ENCODE measurements at places on chromosomes 16 and 17.
A peak's percentile ranks its signal among the peaks of the same experiment; 100 is the strongest.

DNA sequence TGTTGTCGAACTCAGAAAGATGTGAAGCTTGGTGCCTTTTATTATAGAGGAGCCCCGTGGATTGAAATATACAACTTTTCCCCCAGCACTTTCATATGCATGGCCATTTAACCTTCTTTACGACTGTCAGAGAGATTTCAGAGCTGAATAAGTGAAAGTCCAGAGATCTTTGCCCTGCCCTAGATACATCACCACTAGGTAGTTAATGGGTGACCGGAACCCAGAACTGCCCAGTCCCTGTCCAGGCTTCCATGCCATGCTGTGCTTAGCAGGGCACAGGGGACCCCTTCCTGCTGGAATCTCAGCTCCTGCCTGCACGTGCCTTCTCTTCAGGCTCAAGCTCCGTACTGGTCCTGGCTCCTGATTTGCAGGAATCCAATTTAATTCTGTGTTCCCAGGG is 32.2 kb downstream of the SRL start:
- no peak for DNase-seq

DNA sequence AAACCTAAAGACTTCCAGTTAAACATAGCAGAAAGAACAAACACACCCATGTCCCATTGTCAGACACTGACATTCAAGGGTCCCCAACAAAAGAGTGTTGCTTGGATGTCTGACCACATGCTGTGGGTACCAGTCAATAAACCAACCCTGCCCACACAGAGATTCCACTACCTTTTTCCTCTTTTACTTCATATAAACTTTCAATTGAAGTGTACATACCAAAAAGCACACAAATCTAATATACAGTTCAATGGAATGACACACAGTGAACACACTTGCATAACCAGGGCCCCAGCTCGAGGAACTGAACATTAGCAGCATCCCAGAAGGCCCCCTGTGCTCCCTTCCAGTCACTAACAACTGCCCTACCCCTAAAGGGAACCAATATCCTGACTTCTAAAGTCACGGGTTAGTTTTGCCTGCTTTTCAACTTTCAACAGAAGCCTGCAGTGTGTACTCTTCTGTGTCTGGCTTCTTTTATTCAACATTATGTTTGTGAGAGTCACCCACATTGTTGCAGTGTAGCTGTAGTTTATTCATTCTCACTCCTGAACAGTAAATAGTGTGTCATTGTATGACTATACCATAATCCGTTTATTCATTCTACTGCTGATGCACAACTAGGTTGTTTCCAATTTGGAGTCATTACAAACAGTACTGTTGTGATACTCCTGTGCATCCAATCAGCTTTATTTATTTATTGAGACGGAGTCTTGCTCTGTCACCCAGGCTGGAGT is 18.0 kb downstream of the CFDP1 start:
- peak; percentile 19 for DNase-seq

DNA sequence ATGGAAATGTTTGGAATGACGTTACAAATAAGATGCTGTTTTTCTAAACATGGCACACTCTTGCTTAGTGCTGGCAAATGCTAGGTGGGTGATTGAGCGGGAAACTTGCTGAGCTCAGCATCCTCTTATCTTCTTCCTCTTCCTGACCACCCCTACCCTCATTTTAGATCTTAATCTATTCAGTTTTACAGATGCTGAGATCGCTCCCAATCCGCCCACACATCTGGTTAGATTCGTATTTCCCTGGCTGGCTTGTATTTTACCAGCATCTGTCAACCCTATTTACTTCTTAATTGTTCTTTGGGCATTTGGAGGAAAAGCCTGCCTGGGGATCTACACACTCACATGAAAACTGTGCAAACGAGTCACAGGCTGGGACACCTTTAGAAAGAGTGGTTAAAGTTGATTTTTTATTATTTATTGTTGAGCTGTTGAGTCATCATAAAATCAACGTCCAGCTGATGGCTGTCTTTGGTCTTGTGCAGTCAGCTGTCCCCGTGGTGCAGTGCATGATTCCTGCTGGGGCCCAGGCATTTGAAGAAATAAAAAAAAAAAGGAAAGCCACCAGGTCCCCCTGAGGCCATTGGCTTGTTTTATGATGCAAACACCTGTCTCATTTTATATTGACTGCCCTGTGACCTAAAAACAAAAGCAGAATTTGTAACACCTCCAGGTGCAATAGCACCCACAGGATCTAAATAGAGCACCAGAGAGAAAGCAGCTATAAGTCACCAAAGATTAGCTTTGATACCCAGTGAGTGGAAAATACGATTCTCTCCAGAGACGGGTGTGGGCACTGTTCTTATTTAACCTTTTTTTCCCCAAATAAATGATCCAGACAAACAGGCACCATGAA is 258.6 kb downstream of the HS3ST3B1 start:
- DNase-seq, result no peak

GRCh38 chr17:76153640-76154039 is 12.6 kb upstream of the FOXJ1 start:
- no peak for DNase-seq

- DNase-seq, result no peak
These were observed 22.4 kb downstream of the MIS12 start for GRCh38 chr17:5508810-5509209.

DNA sequence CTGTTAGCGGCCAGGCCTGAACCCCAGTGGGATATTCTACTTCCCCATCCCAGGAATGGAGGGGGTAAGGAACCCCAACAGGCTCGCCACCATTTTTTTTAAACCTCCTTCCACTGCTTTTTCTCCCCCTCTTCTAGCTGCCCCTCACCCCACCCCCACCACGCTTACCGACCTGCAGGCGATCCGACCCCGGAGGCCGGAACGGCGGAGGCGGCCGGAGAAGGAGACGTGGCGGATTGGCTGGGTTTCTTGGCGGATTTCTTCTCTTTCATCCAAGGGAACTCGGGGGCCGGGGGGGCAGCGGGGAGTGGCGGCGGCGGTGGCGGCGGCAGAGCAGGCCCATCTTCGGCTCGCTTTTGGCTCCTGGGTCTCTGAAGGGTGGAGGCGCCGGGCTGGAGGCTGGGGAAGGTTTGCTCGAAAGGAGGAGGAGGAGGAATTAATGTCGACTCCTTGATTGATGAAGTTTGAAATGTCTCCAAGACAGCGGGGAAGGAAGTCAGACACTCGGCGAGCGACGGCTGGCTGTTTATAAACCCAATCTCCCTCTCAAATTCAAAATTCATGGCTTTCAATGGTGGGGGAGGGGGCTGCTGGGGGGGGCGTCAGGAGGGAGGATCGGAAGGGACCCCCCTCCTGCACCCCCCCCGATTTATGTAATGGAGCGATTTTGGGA is 424 bp downstream of the HOXB2 start:
- peak; percentile 35 for DNase-seq

DNA sequence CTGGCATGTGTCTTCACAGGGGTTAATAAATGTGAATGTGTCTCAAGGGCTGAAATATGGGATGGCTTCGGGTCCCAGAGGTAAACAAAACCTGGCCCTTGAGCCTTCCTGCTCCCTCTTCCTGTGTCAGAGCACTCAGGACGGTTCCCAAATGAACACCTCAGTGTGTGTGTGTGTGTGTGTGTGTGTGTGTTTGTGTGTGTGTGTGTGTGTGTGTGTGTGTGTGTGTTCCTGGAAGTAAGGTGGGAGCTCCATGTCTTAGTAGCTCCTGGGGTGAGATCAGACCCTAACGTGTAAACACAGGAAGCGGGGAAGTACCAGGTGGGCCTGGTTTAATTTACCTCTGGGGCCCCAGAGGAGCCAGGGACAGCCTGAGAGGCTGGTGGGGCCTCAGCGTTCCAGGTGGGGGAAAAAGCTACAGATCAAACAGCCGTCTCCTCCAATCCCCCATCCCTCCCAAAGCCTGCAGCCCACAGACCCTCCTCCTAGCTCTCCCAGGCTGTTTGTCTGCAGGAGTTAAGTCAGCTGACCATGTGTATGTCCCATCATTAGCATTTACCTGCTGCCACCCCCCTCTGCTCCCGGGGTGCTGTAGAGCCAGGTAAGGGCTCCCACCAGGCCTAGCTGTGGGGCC is 6.1 kb downstream of the KIF19 start:
- DNase-seq, result no peak

DNA sequence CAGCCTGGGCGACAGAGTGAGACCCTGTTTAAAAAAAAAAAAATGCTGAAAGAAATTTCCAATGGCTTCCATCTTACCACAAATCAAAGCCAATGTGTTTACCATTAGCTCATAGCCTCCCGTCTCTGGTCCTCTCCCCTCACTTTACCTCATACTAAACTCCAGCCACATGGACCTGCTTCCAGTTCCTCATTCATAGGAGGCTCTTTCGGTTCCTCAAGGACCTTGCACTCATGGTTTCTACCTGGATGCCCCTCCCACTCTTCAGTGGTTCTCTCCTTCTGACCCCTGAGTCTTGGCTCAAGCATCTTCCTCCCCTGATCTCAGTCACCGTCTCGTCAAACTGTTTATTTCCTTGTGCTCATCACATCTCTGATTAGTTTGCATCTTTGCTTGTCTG is 3.8 kb upstream of the DEF8 start:
- DNase-seq, result no peak

DNA sequence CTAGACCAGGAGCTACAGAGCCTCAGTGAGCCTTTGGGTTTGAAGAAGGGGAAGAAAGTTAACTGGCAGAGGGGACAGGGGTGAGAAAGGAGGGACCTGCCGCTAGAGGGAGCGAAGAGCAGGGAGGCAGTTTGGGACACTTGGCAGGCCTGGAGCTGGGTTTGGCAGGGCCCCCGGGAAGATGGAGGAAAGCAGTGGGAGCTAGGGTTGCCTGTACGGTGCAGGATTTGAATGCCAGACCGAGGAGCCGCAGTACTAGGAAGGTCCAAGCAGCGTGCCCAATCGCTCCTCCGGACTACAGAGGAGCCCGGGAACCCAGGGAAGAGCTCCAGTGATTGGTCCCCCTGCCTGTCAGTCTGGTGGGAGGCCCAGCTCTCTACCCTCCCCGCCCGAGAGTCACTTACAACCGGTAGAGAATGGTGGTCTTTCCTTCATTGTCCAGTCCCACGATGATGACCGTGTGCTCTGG is 1.3 kb downstream of the ARL5C start:
- peak; percentile 81 for DNase-seq

- peak; percentile 67 for DNase-seq
These were observed 1.8 kb upstream of the RBFOX3 start for GRCh38 chr17:79612468-79613194.

DNA sequence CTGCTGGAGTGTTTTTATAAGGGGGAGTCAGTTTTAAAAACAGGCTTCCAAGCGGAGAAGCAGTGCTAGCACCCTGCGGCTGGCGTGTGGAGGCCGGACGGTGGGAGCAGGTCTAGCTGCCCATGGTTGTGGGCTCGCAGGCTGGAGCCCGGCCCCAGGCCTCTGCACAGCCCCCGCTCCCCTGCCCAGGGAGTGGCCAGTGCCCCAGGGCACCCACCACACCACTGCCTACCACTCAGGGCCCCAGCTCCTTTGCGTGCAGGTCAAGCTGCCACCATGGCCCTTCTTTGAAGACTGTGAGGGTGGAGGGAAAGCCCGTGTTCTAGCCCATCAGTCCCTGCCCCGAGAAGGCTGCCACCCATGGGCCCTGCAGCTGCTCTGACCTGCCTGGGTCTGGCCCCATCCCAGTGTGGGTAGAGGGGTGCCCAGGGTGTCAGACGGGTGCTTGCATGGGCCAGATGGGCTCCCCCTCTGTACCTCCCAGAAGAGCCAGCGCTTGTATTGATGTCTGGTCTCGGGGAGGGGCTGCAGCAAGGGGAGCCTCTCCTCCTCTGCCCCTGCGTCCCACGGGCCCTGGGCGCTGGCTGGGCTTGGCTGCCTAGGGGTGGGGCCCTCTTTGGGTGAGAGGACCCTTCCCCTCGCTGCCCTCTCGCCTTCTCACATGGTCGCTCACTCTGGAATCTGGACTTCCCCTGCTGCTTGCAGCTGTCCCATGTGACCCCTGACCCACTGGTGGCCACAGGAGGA is 1.5 kb upstream of the NUDT16L1 start:
- DNase-seq, result no peak

- peak; percentile 36 for DNase-seq
These were observed 16.6 kb upstream of the INPP5K start for GRCh38 chr17:1532836-1533602.

- no peak for DNase-seq
These were observed 27.1 kb upstream of the CREBBP start for GRCh38 chr16:3907586-3907985.

DNA sequence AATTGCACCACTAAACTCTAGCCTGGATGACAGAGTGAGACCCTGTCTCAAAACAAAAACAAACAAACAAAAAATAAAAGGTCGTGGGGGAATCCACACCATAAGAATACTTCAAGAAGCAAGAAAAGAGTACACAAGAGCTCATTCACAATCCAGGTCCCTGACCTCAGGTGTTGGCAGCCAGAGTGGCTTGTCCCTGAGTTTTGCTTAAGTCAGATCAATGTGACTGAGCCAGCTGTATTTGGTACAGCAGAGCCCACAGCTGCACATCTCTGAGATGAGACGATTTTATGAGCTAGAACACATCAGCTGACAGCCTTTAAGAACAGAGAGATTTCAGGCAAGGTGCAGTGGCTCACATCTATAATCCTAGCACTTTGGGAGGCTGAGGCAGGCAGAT is 22.4 kb downstream of the CACNG1 start:
- no peak for DNase-seq

GRCh38 chr17:72311004-72311403 is 190.2 kb downstream of the SOX9 start:
- peak; percentile 20 for DNase-seq

- no peak for DNase-seq
These were observed 32.6 kb downstream of the NUBP1 start for GRCh38 chr16:10776280-10776679.

DNA sequence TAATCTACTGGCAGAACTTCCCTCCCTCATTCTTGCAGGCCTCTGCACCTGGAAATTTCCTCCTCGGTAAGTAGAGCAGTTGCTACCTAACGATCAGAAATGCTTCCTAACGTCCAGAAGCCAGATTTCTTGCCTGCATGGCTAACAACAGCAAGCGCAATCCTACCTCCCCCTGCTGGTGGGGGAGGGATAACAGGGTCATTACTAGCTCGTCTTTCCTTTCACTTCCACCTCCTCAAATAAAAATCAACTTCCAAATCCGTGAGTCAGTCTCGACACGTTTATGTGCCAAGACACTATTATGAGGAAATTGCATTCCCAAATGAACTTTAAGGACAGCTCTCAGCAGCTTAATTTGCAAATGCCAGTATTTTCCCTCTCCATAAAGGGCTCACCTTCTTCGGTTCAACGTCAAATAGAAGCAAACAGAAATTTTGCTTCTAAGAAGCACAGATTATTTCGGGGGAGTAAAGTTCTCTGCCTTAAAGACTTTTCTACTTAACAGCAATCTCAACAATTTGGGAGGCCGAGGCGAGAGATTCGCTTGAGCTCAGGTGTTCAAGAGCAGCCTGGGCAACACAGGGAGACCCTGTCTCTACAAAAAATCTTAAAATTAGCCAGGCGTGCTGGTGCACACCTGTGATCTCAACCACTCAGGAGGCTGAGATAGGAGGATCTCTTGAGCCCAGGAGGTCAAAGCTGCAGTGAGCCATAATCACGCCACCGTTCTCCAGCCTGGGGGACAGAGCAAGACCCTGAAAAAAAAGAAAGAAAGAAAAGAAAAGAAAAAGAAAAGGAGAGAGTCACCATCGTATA is 188.6 kb upstream of the PSMD7 start:
- peak; percentile 86 for DNase-seq

- DNase-seq, result no peak
These were observed 33.8 kb downstream of the FOXK2 start for GRCh38 chr17:82553210-82553930.

Data from suppressor macrophage treated with lipopolysaccharide for 1 hour (primary cell).